ENCODE measurements at places on chromosomes 16 and 17.
A peak's percentile ranks its signal among the peaks of the same experiment; 100 is the strongest.

GRCh38 chr17:8631554-8631877, 991 bp upstream of the MYH10 start:
- no peak for DNase-seq

GRCh38 chr17:5485270-5486205, at the start of gene DERL2:
Gene DERL2, minus strand, starts transcription at chr17:5486178. Its CDS starts 17 bp downstream, at chr17:5486161.
- DNase-seq = no peak

- no peak for DNase-seq
These were observed 4.8 kb downstream of the CPPED1 start for GRCh38 chr16:12798846-12799245.

- no peak for DNase-seq
These were observed 158.2 kb upstream of the MAF start for GRCh38 chr16:79758615-79759346.

- DNase-seq = no peak
These were observed 76.5 kb upstream of the ATF7IP2 start for GRCh38 chr16:10309271-10309932.

GRCh38 chr16:48433850-48434530, 48.8 kb upstream of the SIAH1 start:
- DNase-seq = no peak

GRCh38 chr16:54373534-54374520, 87.2 kb upstream of the IRX3 start:
- DNase-seq = no peak

DNA sequence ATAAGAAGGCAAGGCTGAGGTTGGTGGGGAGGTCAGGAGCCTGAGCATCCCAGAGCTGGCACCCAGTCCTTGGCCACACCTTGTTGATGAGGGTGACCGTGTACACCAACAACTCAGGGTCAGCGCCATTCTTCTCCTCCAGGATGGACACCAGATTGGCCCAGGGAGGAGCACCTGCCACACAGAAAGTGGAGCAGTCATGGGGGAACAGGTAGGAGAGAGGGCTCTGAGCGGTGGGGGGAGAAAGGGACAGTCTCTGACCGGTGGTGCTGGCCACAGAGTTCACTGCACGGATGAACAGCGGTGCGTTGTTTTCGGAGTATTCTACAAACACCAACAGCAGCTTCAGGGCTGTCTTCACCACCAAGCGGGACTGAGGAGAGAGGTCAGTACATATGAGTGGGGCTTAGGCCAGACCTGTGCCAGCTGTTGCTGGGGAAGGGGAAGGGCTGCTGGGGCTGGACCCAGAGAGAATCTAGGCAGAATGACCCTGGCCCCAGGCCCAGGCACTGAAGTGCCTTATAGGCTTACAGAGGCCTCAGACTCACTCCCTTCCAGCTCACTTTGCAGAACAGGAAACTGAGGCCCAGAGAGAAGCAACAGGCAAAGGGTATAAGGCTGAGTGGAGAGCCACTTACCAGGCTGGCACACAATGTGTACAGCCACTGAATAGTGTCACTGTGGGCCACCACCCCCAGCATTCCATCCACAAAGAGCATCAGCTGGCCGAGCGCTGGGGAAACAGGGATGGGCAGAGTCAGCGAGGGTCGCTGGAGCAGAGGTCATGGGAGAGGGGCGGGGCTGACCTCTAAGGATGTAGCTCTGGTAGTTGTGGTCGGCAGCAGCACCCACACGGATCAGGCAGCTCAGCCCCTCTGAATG, 9.6 kb downstream of the FHOD1 start:
- no peak for DNase-seq

DNA sequence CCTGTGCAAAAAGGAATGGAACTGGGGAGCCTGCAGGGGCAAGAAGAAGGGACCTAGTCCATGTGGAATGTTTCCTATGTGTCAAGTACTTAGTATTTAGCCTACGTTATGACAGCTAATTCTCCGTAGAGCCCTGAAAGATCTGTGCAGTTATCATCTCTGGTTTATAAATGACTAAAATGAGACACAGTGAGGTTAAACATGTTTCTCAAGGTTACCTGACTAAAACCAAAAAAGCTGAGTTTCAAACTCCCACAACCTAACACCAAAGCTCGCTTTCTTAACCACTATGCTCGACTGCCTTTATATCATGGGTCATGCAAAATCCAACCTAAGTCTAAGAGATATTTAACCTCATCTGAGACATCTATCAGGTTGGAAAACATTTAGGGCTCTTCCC, 53.3 kb upstream of the CCL2 start:
- no peak for DNase-seq

DNA sequence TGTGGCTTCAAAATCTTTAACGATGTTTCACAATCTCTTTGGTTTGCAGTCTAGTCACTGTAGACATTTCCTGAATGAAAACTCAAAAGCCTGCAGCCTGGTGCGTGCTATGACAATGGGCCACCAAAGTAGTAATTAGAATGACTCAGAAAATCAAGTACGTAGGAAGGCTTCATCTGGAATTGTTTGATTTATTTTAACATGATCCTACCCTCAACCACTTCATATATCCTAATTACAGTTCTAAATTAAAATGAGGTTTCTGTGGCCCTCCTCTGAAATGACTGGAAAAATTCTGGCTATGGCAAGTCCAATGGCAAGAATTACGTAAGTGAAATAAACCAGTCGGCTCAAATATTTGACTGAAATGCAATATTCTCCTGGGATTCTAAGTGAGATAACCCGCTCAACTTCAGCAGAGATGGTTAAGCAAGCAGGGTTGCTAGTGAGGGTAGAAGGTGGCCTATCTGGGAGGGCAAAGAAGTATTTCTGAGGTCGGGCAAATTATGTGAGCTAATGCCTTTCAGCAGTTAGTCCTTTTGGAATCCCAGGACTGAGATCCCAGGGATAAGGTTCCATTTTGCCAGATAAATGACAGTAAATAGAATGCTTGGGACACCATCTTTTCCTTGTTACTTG, 145.6 kb upstream of the MYOCD start:
- peak; percentile 55 for DNase-seq

DNA sequence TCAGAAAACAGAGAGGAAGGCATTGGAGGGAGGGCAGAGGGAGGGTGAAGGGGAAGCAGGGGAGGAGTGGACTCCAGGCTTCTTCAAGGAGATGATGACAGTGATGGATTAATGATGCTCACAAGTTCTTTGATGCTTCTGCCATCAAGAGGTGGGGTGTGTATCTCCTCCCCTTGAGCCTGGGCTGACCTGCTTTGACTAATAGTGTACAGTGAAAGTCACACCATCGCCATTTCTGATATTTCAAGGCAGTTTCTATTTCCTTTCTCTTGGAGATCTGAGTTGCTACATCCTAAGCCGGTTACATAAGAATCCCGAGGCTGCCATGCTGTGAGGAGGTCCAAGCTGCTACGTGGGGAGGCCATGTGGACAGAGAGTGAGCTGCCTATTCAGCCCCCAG, 312.5 kb downstream of the MAF start:
- no peak for DNase-seq

DNA sequence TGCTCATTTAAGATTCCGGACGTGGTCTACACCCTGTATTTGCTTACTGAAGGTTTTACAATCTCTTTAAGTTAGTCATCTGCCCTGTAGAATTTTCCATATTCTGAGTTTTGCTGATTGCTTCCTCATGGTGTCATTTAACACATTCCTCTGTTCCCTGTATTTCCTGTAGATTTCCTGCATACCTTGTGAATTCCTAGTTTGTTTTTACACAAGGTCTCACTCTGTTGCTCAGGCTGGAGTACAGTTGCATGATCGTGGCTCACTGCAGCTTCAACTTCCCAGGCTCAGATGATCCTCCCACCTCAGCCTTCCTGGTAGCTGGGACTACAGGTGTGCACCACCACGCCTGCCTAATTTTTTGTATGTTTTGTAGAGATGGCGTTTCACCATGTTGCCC, 66.8 kb downstream of the CMIP start:
- no peak for DNase-seq

DNA sequence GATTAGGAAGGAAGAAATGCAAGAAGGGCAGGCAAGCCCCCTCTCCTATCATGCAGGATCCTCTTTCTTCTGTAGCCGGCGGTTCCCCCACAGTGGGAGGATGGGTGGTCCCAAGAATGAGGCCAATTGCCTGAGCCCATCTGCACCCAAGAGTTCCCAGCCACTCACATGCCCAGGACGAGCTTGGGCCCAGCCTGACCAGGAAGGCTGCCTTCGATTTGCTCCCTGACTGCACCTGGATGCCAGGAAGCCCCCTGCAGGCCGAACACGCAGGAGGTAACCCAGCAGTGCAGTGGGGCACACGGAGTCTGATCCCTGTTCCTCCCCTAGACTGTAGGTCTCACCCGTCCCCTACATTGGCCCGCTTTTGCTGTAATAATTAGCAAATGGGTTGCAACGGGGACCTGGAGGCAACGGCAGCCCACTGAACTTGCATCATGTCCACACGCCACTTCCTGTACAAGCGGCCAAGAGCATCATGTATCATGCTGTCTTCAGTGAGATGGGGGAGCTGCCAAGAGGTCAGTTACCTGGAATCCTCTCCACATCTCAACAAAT, 67.5 kb downstream of the AMFR start:
- DNase-seq = no peak

DNA sequence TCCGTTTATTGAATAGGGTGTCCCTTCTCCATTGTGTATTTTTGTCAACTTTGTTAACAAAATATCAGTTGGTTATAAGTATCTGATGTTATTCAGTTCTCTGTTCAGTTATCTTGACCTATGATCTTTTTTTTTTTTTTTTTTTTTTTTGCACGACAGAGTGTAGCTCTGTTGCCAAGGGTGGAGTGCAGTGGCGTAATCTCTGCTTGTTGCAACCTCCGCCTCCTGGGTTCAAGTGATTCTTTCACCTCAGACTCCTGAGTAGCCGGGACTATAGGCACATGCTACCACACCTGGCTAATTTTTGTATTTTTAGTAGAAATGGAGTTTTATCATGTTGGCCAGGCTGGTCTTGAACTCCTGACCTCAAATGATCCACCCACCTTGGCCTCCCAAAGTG, 215.8 kb downstream of the BCAS3 start:
- DNase-seq = no peak

DNA sequence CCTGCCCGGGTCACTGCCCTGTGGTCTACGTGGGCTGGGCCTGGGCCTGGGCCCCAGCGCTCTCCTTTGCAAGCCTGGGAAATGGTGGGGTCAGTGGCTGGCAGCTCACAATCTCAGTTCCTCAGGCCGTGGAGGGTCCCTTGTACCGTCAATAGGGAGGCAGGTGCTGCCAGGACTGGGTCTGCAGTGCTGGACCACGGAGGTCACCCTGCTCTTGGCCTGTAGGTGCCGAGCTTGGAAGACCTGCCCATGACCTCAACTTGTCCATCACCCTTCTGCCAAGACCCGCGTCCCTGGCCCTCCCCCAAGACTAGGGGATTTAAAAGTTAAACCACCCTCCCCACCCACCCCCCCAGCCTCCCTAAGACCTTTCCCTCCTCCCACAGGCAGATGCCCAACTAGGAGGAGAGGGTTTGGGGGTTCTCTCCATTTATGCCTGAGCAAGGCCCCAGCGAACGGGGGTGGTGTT, 2.5 kb downstream of the TBX2 start:
- DNase-seq = no peak

DNA sequence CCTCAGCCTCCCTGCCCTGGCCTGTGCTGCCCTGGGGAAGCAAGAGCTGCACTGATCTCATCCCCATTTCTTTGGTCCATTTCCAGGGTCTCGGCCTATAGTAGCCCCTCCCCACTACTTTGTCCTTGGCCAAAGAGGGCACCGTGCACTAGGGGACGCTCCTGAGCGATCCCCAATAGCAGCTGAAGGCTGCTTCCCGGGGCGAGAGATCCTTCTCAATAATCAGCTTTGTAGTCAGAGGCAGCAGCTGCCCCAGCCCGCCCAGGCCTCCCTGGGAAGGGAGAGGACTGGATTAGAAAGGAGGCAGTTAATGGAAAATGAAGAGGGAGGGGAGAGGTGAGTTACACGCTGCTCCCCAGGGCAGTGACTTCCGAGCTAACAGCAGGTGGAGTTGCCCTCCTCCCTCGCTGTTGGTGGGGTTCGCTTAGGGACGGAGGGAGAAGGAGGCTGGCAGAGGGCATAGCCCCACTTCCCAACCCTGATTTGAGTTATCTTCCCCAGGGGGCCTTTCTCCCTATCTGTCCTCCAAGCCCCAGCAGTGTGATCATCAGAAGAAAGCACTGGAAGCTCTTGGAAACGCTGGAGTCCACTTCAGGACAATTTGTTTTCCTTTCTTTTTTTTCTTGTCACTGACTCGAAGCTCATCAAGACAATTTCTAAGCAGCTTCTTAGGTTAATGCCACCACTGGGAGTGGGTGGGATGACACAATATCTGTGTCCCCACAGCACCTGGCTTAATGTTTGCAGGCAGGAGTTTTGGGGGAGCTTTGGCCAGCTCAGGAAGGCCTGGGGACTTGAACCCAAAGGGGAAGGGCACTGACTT, 2.6 kb downstream of the MXRA7 start:
- no peak for DNase-seq

DNA sequence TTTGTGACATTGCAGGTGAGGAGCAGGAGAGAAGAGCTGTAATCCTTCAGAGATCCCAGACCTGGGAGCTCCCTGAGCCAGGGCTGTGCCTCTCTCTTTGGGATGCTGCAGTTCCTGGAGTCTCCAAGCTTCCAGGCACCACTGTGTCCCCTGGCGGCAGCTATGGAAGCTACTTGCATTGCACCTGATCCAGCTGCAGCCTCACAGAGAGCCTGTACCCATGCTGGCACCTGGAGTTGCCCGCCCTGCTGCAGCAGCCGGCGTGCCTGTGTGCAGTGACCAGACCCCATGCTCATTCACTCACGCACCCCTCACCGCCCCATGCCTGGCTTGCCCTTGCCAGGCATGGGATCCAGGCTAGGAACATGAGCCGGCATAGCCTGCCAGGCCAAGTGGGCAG, 51.8 kb upstream of the MED9 start:
- DNase-seq = no peak

Data from AG09319 (cell line).